Adipocyte (in vitro differentiated cells): ENCODE measurements at places on chromosomes 12 and 14.

GRCh38 chr14:103132381-103133209, 9.3 kb downstream of the TNFAIP2 start:
- no peak for DNase-seq

DNA sequence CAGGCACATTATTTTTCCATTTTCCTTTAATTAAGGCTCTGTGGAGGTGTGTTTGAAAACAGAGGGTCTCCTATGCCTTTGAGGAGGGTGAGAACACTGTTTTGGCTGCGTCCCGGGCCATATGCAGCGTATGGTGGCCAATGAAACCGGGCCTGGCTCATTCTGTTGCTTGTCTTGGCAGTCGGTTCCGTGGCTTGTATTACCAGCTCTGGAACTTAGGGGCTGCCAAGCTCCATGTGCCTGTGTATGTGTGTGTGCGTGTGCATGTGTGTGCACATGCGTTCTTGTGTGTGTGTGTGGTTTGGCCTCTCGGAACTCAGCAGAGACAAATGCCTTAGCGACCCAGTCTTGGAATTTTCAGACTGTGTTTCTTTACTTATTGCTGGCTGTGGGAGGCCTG, 2.7 kb downstream of the JDP2 start:
- peak; percentile 60 for DNase-seq

DNA sequence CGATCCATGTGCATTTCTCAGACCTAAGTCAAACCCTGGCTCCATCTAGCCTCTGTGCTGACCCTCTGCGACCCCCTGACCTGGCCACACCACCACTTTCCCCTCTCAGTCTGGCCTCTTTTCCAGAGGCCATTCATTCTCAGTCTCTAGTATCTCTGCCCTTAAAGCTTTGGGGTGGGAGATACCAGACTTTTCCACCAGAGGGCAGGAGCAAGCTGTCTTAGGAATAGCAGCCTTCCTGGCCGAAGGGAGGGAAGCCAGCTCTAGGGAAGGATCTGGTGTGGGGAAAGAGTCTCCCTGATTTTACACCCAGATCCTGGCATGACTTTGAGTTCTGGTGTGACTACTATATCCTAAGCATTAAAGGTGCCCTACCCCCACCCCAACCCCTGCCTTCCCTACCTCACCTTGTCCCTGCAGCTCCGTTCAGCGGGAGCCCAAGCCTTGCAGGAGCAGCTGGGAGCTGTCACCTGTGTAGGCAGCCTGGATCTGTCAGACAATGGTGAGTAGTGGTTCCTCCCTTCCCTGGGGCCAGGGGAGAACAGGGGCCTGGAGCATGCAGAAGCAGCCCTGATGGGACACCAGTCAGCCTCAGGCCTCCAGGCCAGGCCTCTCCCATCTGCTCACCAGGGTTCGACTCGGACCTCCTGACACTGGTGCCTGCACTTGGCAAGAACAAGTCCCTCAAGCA, 6.6 kb downstream of the CARMIL3 start:
- DNase-seq = peak; percentile 94

DNA sequence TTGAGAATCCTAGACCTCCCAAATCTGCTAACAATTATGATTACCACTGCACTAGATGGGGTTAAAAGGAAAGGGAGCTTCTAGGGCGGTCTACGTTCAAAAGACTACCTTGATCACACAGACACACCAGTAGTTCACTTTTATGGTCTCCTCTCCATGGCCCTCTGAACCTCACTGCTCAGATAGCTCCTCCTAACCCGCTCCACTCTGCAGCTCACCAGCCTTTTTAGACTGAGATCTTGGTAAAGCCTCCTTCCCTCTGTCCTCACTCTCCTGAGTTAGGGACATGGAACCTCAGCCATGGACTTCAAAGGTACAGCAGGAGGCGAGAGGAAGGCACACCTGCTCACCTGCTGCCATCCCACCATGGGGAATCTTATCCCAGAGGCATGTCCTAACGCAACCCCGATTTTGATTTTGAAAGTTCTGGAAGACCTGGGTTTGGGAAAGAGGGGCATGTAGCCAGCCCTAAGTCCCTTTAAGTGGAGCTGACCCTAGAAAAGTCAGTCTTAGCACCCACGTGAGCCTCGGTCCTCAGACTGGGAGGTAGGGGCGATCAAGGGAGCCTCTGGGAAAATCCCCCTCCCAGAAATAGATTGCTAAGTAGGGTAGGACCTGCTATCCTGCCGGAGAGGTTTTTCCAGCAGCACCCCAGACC, 1.3 kb downstream of the ZNF219 start:
- peak; percentile 27 for DNase-seq

GRCh38 chr14:85421186-85421877, 108.6 kb upstream of the FLRT2 start:
- peak; percentile 53 for DNase-seq

DNA sequence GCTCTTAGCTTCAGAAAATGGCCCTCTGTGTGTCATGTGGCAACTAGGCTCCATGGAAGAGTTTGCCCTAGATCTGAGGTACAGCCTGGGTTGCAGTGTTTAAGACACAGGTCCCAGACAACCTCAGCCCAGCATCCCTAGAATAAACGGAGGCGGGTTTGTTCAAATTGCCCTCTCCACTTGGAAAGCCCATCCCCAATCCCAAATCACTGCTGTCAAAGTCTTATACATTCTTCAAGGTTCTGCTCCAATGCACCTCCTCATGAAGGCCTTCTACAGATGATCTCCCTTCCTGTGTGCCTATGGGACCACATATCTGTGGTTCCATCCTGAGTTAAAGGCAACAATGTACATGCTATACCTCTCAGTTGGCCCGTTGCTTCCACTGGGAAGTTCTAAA, 289.8 kb downstream of the DPF3 start:
- no peak for DNase-seq

- no peak for DNase-seq
These were observed 6.9 kb downstream of the SHMT2 start for GRCh38 chr12:57236201-57236924.

GRCh38 chr14:96156804-96157760, 47.6 kb upstream of the BDKRB2 start:
- DNase-seq = no peak

DNA sequence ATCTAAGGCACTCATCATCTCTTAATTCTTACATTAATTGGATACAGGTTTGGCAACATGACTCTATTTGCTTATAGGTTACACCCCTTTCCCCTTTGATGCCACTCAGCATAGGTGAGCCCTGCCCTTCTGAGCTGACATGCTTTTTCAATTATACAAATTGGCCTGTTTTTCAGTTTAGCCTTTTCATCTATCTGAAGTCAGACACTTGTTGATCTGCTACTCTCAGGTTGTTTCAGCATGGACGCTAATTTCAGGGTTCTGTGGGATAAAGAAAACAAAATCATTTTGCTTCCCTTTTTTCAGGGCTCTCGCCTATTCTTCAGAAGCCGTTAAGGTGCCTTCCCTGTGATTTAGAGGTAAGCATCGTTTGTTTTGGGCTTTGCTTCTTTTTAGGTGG, 55.3 kb downstream of the DACT1 start:
- DNase-seq = no peak

GRCh38 chr12:18221726-18222125, 39.6 kb upstream of the PIK3C2G start:
- no peak for DNase-seq

GRCh38 chr12:51357374-51358047, 11.0 kb upstream of the CELA1 start:
- no peak for DNase-seq

- DNase-seq = peak; percentile 70
These were observed 832.9 kb downstream of the C12orf50 start for GRCh38 chr12:87196321-87196720.

DNA sequence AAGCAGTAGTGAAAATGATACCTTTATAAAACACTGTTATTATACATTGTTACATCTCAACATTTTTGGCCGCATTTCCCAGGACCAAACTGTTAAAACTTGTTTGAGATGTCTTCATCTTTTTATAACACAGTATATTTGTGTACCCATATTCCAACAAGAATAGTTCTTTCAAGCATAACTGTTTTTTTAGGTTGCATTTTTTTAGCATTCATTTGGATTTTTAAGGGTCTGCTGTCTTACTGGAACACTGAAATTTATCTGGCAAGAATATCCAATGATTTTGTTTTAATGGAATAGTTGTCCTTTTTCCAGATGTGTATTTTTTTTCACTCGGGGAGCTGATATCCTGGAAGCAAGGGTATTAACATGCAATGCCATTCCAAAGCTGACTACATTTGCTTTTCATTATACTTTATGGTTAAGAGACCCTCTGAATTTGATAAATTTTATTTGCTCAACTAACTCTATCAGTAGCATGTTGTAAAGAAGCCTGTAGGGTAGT, 8.9 kb upstream of the NAV3 start:
- no peak for DNase-seq

DNA sequence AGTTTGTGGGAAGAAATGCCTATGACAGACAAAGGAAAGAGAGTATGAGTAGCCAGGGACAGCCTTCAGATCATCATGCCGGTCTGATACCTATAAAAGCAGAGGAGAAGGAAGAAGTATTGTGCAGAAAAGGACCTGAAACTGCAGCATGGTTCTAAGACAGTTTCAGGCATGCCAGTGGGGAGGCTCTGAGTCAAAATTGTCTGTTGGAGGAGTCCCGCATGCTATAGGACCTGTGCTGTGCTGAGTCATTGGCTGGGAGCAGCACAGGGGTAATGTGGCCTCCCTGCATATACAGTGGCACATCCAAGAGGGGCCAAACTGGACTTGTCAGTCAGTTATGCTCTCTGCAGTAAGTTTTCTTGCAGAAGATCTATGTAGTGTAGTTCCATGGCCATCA, 40.7 kb downstream of the NEUROD4 start:
- DNase-seq = no peak

- DNase-seq = no peak
These were observed 41.0 kb downstream of the GRIN2B start for GRCh38 chr12:13940335-13940865.

DNA sequence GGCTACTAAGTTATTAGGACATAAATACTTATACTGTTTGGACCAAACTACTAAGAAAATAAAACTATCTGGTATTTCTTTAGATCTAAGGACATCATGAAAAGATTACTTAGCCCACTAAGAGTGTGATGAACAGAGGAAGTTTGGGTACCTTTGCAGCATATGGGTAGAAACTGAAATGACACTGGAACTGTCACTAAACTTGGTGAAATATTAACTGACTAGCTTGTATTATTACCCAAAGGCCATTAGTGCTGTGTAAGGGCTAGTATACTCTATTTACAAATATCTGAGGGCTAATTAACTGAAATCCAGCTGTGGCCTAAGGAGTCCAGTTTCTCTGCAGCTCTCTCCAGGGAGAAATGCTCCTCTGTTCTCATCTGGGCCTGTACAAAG, 45.5 kb downstream of the PAWR start:
- DNase-seq = no peak

DNA sequence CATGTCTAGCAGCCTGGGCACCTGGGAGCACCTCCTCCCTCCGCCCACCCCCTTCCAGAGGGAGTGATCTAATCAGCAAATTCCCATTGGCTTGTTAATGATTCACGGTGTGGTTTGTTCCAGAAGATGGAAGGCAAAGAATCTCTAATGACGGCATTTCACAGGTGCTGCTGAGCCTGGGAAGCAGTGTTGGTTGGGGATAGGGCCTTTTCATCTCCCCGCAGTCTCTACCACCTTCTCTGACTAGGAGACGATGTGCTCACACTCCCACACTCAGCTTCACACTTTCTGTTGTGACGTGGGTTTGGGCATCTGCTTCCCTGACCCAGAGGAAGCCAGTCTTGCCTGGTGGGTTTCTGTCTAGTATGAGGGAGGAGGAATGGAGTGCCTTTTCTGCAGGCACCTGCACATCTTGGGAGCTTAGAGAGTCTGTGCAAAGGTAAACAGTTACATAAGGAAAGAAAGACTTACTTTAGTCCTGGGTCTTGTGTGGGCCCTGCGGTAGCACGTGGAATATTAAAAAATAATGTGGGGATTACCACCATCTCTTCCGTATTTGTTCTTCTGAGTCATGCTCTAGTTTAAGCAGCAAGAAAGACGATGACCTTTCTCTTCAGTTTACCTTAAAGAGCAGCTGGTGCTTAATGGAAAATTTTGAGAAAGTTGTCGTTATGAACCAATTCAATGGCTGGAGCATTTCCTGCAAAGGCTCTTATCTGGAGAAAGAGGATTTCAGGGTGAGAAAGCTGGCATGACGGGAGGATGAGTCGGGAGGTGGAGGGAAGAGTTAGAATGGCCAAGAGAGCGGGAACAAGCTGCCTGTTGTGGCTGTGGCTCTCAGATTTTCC, 70.6 kb upstream of the ARHGAP5 start:
- DNase-seq = no peak

DNA sequence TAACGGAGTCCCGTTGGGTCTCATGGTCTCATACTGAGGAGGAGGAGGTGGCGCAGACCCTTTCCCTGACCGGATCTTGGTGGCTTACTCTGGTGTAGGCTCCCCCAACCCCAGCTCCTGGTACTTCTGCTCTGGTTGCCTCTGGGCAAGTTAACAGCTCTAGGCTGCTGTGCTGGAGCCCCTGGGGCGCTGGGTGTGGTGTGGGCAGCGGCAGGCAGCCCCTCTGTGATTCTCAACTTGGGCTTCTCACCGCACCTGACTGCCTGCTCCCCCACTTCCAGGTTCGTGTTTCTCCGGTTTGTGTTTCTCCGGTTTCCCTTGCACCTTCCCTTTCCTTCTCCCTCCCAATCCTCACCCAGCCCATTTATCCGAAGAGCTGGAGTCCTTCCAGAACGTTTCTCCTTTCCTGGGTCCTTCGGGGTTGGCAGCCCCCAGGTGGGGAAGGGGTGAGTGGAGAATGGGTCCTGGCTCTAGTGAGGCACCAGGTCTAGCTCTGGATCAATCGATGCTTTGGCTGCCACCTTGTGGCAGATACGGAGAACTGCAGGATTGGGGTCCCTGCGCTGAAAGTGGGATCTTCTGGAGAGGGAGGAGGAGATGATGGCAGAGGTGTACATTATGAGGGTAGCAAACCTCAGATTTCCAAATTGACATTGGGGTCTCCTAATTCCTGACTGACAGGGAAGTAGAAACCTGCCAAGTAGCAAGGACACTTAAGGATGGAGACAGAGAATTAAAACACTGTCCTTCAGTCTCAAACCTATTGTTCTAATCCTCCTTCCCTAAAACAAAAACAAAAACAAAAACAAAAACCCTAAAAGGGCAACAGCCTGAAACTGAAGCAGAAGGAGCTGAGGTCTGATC, 8.3 kb downstream of the CISTR start:
- peak; percentile 87 for DNase-seq

GRCh38 chr14:89232265-89233070, 184.6 kb downstream of the FOXN3 start:
- no peak for DNase-seq

DNA sequence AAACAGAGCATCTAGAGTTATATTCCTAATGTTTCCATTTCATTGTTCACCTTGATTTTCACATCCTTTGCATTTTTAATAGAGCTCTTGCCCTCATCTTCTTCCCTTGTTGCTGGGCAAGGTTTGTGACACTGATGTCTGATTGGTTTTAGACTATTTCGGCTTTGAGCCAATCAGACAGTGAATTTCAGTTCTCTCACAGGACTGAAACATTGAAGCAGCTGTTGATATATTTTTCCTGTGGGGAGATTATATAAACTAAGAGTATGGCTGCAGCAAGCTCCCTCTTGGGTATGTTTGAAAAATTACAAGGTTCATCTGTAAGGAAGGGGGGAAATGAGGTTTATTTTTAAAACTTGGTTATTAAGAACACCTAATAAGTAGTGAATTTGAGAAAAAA, 51.2 kb downstream of the ATF7IP start:
- DNase-seq = peak; percentile 80
